Endothelial cell of coronary artery (primary cell): ENCODE measurements at places on chromosomes 2 and 18. TPM values are rescaled to one million over a fixed set of nuclear protein-coding genes. Genes with fewer than 3 reads are reported as not detected.

The MDH1B gene
- total RNA-seq = 0.28 and 0.72 TPM in 2 replicates

The TRIM54 gene
- not detected in 2 replicates for total RNA-seq

The CDH2 gene
- 60.9 and 137 TPM in 2 replicates for total RNA-seq

The TMEM163 gene
- total RNA-seq = 2.3 and 6.6 TPM in 2 replicates
